ENCODE measurements at places on chromosomes 13 and 19.

GRCh38 chr19:19379527-19379926 lies 25.9 kb upstream of the GATAD2A start:
- no peak for DNase-seq

- no peak for DNase-seq
Measured at GRCh38 chr19:7434391-7434790, 54.4 kb downstream of the PEX11G start.

- no peak for DNase-seq
Measured at GRCh38 chr19:16139752-16140151, 3.7 kb upstream of the HSH2D start.

- DNase-seq: no peak
Measured at GRCh38 chr13:112893207-112893569, 75.8 kb upstream of the MCF2L start.

DNA sequence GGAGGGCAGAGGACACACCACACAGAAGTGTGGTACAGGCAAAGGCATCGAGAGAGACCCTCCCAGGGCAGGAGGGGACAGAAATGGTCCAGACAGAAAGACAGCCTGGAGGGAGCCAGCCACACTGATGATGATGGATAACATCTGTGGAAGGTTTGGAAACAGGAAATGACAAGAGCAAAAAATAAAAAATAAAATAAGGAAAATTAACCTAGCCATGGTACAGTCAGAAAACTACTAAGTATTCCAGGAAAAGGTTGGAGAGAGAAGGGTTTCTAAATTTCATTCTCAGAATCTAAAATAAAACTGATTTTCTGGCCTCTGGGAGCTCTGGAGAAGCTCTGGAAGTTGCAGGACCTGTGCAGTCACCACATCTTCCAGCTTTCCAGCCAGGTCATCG lies 115.2 kb upstream of the VSTM2B start:
- DNase-seq: no peak

- DNase-seq: no peak
Measured at GRCh38 chr13:24745861-24746617, 17.9 kb upstream of the RNF17 start.

- DNase-seq: no peak
Measured at GRCh38 chr13:25821776-25822175, 230.0 kb downstream of the SHISA2 start.

- no peak for DNase-seq
Measured at GRCh38 chr13:27504128-27504867, 53.9 kb upstream of the MTIF3 start.

DNA sequence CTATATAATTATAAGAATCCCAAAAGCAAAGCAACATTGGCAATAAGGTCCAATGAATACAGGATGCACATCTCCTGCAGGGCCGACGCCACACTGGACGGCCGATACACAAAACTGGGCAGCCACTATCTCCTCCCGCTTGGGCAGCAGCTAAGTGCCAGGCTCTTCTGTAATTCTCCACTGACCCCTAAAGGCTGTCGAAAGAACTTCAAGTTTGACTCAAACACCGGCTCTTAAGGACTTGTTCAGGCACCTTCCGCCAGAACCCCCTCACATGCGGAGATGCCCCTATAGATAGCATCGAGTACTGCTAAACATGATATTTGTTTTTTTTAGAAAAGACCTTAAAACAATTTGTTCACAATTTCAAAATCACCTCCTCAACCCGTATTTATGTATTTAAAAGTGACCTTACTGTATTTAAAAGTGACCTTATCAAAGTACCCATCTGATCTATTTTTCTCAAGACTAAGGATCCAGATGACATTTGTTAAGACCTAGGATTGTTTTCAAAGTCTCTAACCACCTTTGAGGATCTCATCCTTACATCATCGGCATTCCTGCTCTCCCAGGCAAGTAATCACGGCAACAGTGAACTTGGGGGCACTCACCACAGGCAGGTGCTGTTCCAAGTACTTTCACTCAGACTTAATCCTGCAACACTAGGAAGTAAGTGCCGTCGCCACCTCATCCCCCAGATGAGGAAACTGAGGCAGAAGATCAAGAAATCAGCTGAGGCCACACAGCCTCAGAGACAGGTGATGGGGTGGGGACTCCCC lies 77.8 kb downstream of the TUBGCP3 start:
- no peak for DNase-seq

- no peak for DNase-seq
Measured at GRCh38 chr19:1400281-1401137, 833 bp downstream of the GAMT start.

GRCh38 chr19:40363069-40363468 lies 14.6 kb downstream of the PLD3 start:
- no peak for DNase-seq

DNA sequence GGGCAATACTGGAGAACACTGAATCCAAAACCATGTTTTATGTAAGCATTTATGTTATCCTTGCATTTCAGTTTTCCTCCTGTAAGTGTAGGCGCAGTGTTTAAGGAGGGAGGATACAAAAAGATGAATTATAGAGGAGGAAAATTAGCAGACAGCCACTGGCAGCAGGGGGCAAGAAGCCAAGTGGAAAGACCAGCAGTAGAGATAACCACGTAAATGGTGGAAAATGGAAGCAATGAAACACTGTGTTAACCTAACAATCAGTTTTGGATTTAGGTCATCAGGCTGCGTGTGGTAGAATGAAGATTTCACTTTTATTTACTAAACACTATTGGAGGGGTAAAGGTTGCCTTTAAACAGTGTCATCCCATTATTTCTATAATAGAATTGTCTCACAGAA lies 447.3 kb downstream of the GPC6 start:
- DNase-seq: no peak

- no peak for DNase-seq
Measured at GRCh38 chr13:101673360-101674105, 221.1 kb downstream of the ITGBL1 start.

GRCh38 chr13:39322836-39323585 lies 280.0 kb downstream of the LHFPL6 start:
- no peak for DNase-seq

DNA sequence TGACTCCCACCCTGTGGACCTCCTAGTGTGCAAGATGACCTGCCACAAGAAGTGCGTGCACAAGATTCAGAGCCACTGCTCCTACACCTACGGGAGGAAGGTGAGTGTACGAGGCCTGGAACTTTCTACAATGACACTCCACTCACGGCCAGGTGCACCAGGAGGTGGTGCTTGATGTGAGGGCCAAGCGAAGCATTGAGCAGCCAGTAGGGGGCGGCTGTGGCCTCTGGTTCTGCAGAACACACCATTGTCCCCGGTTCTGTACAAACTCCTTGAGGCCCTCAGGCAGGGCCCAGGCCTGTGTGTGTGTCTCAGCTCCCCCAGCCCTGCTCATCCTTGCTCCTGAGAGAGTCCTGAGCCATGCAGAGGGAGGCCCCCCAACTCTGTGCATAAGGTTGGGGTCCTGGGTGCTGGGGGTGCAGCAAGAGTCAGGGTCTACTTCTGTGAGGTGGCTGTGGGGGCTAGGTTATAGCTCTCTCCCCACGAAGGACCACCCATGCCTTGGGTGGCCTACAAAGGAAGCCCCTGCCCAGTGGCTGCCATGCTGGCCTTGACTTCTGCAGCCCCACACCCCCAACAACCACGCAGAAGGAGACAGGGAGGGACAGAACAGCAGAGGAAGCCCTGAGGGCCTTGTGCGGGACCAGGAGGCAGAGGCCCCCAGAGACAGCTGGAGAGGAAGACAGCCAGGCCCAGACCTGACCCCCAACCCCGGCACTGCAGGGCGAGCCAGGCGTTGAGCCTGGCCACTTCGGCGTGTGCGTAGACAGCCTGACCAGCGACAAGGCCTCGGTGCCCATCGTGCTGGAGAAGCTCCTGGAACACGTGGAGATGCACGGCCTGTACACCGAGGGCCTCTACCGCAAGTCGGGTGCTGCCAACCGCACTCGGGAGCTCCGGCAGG lies 9.7 kb upstream of the USE1 start:
- DNase-seq: peak; percentile 57
